ENCODE measurements at places on chromosomes 13 and 19.

- DNase-seq, result no peak
These were observed 126.2 kb downstream of the LMO7 start for GRCh38 chr13:75762076-75762937.

- no peak for DNase-seq
These were observed 185.4 kb downstream of the COL4A1 start for GRCh38 chr13:110121422-110122083.

DNA sequence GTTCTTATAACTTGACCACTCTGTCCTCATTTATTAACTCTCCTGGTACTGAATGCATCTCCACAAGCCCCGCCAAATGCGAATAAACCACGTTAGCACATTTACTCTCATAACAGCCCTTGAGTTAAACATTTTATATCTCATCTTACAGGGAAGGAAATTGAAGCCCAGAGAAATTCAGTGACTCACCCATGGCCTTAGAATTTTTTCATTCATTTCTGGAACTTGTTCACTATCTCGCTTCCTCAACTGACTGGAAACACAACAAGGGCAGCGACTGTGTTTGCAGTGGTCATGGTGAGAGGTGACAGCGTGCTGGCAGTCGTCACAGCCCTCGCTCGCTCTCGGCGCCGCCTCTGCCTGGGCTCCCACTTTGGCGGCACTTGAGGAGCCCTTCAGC is 39.5 kb downstream of the SERP2 start:
- no peak for DNase-seq

DNA sequence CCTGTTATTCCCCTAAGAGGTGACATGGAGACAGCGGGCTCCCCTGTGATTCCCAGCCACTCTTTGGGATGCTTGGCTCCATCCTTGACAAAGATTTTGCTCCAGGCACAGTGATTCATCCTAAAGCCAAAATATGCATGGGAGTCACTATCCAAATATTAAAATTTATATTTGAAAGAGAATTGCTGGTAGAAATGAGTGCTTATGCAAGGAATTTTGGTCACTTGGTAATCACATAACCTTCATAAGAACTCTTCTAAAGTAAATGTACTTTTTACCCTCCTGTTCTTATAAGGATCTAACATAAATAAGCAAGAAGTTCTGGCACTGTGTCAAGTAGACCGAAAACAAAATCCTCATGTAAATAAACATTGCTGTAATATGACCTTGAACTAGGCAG is 385.8 kb downstream of the ITGBL1 start:
- no peak for DNase-seq

GRCh38 chr19:13843104-13843921 is 33.6 kb upstream of the NANOS3 start:
- DNase-seq, result peak; percentile 57

- no peak for DNase-seq
These were observed 13.7 kb upstream of the GPR183 start for GRCh38 chr13:99320693-99321481.
